ENCODE measurements at places on chromosomes 3 and 15.

DNA sequence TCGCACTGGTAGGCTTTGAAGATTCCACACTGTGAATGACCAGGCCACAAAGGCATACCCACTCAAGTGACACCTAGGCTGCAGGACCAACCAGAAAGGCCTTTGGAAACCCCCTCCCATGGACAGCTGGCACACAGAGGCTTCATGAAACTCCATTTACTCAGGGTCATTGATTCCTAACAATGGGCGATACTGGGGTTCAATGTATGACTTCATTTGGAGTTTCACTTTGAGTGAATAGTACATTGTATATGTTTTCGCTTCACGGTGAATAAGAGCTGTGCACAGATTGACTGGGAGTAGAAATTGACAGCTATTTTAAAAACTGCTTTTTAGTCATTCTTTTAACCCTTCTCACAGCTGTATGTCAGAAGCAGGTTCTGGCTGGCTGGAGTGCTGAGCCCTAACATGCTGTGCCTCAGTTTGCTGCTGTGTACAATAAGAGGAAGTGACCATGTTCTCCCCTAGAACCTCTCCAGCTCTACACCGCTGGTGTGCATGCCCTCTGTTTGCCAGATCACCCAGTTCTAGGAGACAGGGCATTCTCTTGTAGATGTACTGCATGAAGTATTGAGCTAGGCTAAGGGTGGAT, 15.4 kb upstream of the CX3CR1 start:
- DNase-seq: no peak

DNA sequence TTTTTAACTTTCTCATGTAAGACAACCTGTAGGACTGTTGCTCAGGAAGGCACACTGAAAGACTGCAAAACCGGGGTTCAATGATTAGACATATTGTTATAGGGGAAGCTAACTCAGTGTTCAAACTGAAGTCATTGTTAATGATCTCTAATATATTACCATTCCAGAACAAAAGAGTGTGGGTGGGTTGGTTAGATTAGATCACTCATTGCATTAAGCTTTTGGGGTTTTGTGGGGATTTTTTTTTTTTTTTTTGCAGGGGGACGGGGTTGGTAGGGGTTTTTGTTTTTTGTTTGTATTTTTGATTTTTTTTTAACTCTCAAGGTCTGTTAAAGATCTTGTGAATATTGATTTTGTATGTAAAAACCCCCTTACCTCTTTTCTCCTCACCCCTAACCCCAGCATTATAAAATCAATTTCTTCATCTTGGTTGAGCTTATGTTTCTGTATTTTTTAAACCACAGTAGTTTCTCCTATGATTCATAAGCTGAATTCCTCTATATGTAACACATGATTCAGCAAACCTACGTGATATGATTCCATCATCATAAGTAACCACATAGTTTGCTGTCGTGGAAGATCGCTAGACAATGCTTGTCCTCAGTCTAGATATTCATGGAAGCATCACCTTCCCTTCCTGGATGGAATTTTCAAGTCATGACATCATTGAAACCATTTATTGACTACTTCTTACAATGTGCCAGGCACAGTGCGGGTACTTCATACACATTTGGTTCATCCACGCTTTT, 544.1 kb upstream of the MDFIC2 start:
- peak; percentile 94 for DNase-seq

GRCh38 chr15:29093065-29093435, 176.6 kb downstream of the NSMCE3 start:
- DNase-seq: no peak

DNA sequence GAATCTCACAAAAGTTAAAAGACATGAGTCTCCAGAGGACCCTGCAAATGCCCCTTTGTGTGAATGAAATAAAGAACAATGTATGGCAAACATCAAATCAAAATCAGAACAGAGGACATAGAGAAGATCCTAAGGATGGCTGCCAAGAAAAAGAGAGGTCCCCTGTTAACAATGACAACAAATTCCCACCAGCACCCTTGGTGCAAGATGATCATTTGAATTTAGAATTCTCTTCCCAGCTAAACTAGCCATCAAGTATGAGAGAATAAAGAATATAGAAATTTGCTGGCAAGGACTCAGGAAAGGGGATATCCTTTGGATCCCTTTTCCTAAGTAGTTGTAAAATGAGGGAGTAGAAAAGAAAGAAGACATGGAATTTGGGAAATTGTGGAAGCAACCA, 8.2 kb downstream of the GP5 start:
- DNase-seq: no peak

- DNase-seq: no peak
Observed at GRCh38 chr15:22902578-22902977, 64.1 kb downstream of the NIPA2 start.

- no peak for DNase-seq
Observed at GRCh38 chr15:62093809-62094208, 27.0 kb downstream of the C2CD4A start.

- no peak for DNase-seq
Observed at GRCh38 chr15:34821831-34822230, 26.5 kb upstream of the ACTC1 start.

- DNase-seq: no peak
Observed at GRCh38 chr3:30617069-30617468, 10.7 kb downstream of the TGFBR2 start.

- DNase-seq: peak; percentile 95
Observed at GRCh38 chr15:64693134-64693533, 82.3 kb downstream of the RBPMS2 start.

DNA sequence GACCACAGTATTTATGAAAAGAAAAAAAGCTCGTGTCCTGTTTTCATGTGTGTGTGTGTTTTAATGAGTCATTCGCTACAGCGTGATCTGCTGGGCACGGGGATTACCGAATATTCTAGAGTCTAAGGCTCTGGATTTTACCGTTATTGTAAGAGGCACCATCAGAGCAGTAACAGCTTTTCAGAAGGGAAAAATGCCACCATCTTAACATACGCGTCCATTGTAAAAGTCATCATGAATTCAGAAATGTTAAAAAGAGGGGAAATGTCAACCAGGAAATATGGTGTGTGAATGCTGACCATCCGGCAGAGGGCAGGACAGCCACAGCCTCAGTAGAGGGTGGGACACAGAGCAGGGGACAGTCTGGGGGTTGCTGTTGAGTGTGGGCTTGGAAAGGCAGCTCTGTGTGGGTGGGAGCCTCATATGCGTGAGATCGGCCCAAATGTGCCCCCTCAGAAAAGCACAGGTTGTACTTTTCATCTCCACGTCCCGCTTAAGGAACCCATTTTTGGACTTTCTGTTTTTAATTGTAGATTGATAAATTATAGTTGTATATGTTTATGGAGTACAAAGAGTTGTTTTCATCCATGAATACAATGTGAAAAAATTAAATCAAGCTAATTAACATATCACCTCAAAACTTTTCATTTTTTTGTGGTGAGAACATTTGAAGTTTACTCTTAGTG, 69.6 kb downstream of the ASB7 start:
- DNase-seq: peak; percentile 54

DNA sequence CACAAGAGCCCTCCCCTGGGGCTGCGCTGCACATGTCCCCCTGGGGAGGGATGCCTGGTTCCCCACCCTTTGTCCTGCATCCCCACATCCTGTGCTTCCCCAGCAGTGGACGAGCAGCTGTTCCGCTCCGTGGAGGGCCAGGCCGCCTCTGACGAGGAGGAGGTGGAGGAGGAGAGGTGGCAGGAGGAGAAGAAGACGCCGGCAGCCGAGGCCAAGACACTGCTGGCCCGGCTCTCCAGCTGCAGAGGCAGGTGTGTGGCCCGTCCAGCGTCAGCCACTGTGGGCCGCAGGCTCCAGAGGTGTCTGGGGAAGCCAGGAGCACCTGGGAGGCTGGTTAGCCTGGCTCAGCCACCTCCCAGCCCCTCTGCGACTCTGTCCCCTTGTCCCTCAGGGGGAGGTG, 27.9 kb upstream of the GP9 start:
- DNase-seq: no peak

GRCh38 chr3:13495921-13496723, 16.0 kb downstream of the HDAC11 start:
- peak; percentile 91 for DNase-seq

- DNase-seq: peak; percentile 93
Observed at GRCh38 chr15:59349680-59350420, 22.8 kb downstream of the MYO1E start.

DNA sequence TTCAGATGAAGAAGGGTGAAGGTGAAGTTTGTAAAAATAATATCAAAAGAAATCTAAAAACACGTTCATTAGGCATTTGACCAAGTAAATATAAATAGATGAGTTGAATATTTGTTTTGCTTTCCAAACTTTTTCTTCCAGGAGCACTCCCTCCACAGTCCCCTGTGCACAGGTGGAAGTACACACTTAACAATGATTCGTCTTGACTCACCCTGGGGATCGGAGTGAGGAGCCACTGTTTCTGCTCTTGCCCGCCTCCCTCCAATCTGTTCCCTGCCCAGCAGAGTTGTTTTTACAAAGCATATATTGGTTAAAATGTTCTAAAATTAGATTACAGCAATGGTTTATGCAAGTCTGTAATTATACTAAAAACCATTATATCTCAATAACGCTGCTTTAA, 175.1 kb downstream of the PTPRG start:
- no peak for DNase-seq

DNA sequence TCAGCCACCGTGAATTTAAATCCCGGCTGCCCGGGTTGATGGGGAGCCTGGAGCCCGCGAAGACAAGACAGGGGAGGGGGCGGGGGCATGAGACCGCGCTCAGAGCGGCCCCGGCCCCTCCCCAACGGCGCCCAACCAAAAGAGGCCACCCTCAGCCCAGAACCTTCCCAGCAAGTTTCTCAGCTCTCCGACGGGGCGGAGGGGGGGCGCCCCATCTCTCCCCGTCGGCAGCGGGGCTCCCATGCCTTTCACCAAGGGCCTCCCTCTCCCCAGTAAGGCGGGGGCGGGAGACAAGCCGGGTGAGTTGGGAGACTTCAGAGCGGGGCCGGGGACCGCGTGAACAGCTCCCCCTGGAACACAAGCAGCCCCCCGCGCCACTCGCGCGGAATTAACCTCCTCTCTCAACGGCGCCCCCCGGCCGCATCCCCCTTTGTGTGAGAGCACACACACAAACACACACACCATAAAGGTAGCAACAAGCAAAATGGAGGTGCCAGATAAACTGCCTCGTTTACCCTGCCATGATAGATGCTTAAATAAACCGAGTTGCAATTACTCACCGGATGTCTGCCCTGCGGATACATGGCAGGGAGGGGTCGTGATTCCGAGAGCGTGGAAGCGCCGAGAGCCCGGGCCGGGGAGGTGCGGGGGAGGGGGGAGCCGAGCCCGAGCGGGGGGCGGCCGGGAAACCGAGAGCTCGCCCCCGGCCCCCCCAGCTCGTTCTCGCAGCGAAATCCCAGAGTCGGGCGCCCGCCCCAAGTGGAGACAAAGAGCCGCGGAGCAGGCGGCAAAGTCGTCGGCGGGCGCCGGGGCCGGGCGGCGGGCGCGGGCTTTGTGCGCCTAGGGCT, 1.3 kb downstream of the TLE3 start:
- DNase-seq: peak; percentile 55

- DNase-seq: no peak
Observed at GRCh38 chr3:8745619-8746370, 12.2 kb downstream of the CAV3 start.

DNA sequence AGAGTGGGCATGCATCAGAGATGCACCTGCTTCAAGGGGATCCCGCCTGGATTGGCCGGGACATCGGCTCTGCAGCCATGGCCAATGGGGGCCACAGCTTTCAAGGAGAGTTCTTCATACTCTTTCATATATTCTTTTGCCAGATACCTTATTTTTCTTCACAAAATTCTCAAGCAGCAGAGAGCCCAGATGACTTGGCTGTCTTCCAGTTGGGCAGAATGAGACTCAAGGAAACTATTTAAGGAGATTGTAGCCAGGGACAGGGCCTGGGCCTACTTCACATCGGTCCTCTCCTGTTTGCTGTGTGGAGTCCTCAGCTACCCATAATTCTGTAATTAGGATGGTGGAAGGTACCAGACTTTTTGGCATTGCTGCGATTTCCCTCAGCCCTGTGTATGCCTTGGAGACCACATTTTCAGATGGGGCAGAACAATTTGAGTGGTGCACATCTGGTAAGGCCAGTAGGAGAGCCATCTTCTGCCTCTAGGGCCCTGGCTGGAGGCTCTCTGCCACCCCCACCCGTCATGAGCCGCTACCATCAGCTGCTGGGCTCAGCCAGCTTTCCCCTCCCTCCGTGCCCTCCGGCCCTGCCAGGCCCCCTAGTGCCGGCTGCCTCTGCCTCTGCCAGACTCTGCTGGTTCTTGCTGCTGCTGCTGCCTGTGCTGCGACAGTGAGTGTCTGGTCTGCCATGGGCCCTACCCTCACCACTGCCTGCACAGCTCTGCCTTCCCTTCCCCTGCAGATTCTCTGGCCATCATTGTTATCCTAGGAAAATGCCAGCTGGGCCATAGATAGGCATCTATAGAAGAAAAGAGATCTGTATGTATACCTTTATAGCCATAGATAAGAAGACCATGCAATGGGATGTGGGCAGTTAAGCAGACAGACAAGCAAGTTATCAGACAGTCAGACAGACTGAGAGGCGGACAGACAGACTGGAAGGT, 6.7 kb downstream of the PLIN1 start:
- DNase-seq: peak; percentile 61

DNA sequence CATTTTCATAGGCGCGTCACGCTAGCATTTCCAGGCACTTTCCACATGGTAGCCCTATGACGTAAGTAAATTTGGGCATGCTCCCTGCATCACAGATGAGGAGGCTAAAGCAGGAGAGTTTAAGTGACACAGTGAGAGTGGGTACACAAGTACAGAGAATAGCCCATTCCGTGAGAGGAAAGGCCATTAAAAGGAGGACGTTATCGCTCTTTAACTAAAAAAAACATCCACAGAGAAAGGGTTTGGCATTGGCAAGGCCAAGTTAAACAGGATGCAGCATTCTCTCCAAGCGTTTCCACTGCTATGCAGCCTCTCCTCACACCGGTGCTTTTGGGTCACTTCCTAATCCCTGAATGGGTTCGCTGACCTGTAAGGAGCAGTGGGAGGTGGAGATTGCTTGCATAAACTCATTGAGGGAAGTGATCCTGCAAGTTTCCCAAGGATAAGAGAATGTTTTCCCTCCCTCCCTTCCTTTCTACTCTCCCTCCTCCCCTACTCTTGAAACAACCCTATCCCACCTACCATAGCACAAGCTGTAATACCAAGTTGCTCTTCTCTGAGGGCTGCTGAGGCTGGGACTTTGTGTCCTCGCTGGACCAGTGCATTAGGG, 147.7 kb downstream of the VGLL4 start:
- peak; percentile 63 for DNase-seq

DNA sequence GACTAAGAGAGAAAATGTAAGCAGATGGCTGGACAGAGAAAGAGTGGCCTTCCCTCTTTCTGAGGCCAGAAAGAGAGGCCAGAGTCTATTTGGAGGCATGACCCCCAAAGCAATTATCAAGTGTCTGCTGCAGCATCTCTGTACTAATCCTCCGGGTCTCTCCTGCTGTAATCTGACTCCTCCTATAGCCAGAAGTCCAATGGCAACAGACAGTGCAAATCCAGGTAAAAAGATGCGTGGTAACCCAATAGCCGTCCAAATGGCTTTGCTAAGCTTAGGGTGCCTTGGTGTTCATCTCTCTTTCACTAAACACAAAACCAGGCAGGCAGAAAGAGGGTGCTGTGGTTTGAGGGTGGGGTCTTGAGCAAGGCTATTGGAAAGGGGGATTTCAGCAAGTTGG, 91.6 kb downstream of the ADCY5 start:
- DNase-seq: no peak

GRCh38 chr3:178382449-178383061, 153.7 kb upstream of the KCNMB2 start:
- peak; percentile 95 for DNase-seq
